GM12865 (cell line): ENCODE measurements at places on chromosomes 2 and 18.

- DNase-seq: no peak
Measured at GRCh38 chr2:134031539-134031938, 222.3 kb upstream of the MGAT5 start.

- DNase-seq: no peak
Measured at GRCh38 chr2:9256570-9257043, 50.0 kb downstream of the ASAP2 start.

- no peak for DNase-seq
Measured at GRCh38 chr2:46806526-46806925, 109.1 kb downstream of the MCFD2 start.

- DNase-seq: no peak
Measured at GRCh38 chr2:20622731-20623130, 28.2 kb downstream of the HS1BP3 start.

DNA sequence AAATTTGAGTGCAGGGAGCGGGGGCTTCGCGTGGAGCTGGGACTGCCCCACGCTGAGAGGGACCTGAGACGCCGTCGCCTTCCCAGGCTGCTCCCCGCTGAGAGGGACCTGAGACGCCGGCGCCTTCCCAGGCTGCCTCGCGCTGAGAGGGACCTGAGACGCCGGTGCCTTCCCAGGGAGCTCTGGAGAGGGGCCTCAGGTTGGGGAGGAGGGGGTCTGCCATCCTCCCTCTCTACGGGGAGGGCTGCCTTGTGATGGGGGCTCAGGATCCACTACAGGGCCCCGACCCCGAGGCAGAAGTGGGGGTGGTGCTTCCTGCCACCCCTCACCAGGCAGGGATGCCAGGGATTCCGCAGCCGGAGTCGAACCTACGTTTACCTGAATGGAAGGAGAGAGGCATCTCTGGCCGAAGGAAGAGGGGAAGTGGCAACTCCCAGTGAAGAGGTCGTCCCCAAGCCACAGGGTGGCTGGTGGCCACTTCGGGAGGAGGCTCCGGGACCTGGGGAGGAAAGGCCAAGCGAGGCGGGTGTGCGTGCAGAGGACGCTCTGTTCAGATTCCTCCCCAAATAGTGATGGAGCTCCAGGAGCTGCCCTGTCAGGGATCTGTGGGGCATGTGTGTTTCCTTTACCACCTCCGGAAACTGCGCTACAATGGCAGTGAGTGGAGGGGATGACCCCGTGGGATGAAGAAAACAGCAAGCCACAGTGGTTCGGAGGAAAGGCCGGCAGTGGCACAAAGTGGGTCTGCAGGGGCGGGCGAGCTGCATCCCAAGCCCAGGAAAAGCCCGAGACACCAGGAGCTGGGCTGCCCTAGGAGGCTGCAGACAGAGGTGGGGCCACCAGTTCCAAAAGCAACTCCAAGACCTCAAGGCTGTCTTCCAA lies 108.2 kb upstream of the CTDP1 start:
- DNase-seq: no peak

DNA sequence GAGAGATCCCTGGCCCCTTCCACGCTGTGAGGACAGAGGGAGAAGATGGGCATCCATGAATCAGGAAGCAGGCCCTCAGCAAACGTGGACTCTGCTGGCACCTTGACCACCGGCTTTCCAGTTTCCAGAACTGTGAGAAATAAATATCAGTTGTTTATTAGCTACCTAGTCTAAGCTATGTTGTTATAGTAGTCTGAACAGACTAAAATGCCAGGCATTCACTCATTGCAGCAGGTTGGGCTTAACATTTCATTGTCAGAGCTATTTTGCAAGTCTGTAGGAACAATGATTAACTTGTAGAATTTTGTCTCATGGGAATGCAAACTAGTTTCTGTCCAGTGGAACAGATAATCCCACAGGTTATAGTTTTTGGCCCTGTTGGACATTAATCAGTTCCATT lies 24.8 kb upstream of the TBC1D8 start:
- DNase-seq: no peak

- DNase-seq: no peak
Measured at GRCh38 chr18:23494992-23495391, 8.3 kb upstream of the RMC1 start.

GRCh38 chr2:205751569-205752031 lies 69.3 kb downstream of the NRP2 start:
- no peak for DNase-seq

DNA sequence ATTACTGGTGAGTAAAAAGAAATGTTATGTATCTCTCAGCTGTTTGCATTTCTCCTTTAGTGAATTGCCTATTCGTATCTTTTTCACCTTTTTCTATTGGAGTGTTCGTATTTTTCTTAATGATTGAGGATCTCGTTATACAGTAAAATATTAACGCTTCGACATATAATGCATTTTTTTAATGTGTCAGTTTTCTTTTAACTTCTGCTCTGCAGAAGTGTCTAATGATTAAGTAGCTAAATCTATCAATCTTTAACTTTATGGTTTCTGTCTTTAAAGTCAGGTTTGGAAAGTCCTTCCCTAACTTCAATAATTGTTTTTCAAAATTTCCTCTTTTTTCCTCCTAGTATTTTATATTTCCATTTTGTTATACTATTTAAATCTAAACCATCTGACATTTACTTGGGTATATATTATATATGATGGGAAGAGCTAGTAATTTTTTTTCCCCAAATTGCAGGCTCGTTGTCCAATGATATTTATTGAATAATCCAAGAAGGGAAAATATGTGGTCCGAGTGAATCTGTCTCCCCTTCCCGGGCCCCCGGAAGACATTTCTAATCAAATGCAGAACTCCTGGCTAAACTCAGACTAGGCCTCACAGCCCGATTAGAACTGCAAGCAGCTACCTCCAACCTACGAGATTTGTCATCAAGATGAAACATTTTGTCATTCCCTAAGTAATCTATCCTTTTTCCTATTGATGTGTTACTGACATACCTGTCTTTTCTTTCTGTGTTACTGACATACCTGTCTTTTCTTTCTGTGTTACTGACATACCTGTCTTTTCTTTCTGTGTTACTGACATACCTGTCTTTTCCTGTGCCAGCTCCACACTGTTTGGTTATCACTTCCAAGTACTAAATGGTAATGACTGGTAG lies 17.2 kb downstream of the PCBP1 start:
- DNase-seq: peak; percentile 84

DNA sequence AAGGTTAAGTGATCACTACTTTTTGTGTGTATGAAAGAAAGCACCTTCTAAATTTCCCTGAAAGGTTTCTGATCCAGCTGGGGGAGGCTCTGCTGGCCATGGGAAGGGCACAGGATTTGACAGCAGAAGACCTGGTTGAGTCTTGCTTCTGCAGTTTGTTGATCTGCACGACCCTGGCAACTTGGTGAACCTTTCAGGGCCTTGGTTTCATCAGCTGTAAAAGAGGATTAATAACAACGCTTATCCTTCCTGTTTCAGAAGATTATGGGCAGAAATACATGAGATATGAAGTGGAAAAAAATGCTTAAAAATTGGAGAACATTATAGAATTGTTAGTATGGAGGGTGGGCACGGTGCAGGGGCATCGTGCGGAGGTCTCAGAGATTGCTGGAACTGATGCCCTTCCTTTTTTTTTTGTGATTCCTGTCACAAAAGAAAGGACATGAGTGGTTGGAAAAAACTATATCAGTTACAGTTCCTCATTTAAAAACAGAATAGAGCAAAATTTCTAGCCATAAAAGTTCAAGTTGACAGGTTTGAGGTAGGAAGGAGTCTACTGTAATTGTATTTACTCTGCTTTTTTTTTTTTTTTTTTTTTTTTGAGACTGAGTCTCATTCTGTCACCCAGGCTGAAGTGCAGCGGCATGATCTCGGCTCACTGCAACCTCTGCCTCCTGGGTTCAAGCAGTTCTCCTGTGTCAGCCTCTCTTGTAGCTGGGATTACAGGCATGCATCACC lies 47.4 kb downstream of the MFSD6 start:
- no peak for DNase-seq

- DNase-seq: no peak
Measured at GRCh38 chr2:10599921-10600320, 89.9 kb downstream of the NOL10 start.

DNA sequence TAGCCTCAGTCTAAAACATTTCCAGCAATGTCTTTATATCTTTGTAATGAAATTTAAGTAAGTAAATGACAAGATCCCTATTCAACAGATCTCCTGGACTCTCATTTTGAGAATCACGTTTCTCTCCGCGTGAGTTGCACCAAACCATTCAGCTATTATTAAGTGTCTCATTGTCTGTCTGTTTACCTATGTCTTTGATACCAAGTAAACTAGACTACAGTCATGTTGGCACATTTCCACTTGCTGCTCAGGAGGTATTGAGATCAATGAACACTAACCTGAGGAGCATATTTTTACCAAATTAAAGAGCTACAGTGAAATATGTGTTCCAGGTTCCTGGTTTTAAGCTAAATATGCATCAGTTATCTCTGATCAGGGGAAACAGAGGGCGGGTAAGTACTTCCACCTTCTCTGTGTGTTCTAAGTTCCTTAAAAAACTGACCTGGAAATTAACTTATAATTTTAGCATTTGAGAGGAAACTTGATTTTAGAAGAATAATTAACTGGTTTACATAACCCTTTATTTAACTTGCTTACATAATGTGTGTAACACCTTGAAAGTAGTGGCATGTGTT lies 125.8 kb downstream of the OSBPL6 start:
- no peak for DNase-seq

GRCh38 chr2:105809097-105809473 lies 64.4 kb downstream of the NCK2 start:
- DNase-seq: peak; percentile 90

DNA sequence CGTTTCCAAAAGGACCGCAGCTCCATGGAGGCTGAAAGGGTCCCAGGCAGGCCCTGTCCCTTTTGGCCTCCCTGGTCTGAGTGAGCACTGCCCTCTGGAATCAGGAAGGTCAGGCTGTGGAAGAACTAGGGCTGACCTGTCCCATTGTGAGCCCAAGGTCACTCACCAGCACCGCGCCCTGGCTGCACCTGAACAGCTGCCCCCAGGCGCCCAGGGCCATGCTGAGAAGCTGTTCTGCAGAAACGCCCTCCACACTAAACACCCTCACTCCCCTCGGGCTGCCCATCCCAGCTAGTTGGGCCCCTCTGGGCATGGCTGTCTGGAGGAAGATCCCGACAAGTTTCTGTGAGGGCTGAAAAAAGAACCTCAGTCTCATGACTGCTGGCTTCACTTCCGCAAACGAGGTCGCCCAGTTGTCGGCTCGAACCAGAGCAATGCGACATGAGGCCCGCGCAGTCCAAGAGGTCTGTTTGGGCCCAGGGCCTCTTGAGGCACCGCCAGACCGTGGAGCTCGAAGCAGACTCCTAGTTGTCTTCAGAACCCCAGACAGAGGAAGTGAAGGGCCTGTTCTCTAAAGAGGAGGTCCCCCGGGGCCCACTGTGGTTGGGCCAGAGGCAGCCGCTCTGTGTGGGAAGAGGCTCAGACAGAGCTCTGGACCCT lies 64.4 kb downstream of the INPP5D start:
- DNase-seq: peak; percentile 80

DNA sequence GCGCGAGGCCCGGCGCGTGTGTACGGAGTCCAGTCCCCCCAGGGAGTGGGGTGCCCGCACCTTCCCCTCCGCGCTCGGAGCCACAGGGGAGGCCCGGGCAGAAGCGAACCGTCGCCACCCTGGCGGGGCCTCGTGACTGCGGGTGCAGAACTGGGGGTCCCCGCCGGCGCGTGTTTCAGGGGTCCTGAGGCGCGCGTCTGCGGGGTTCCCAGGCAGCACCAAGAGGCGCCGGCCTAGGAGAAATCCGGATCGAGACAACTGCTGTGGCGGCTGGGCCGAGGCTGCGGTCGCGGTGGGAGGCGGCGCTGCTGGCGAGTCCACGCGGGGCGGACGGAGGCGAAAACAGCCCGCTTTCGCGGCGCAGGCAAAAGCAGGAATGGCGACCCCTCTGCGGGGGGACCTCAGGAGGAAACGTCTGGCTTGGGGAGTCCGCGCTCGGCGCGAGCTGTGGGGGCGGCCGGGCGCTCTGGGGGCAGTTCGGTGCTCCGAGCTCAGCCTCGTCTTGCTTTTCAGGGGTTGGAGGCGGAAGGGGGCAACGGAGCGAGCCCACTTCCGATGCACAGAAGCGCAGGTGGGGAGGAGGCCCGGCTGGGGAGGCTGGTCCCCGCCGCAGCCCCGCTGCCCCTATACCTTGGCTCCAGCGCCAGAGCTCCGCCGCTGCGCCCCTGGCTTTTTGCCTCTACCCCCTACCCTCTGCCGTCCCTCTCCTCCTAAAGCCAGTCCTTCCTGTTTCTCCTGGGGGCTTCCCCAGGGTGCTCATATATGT lies 81.5 kb upstream of the LDLRAD4 start:
- DNase-seq: peak; percentile 50
